ENCODE measurements at places on chromosomes 5 and 9. TPM values are rescaled to one million over a fixed set of nuclear protein-coding genes. Genes with fewer than 3 reads are reported as not detected.

GRCh38 chr5:134403951-134404350 is 7.7 kb downstream of the CDKN2AIPNL start:
- DNase-seq, result no peak

DNA sequence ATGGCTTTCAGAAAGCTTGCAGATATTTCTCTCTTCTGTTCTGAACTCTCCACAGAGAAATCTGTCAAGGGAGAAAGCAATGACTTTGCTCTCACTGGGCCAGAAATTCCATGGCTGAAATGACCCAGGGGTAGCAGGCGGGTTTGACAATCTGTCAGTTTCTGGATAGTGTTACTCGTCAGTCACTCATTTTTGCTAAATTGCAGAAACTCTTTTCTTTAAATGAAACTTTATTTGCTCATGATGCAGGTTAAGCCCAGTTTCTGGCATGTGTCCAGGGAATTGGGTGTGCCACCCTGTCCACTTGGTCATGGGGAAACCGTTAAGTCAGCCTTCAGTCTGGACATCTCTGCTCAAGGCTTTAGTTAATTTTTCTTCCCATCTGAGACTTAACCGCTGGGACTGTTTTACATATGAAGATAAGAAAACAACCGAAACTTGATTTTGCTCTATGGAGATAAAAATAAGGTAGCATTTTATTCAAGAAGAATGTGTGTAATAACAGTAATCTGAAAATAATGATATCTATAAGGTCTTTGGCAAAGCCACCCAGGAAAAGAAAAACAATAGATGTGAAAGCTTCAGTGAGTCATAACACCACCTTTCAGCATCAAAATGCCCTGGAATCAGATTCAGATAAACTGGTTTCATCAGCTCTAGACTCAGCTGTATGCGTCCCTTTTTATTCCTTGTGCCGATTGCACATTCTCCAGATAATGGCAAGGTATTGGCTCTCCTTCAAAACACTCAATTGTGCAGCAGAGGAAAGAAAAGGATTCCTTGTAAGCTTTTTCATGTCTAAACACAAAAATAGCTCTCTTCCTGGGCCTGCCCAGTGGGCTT is 308.3 kb downstream of the ZSWIM6 start:
- DNase-seq, result no peak

DNA sequence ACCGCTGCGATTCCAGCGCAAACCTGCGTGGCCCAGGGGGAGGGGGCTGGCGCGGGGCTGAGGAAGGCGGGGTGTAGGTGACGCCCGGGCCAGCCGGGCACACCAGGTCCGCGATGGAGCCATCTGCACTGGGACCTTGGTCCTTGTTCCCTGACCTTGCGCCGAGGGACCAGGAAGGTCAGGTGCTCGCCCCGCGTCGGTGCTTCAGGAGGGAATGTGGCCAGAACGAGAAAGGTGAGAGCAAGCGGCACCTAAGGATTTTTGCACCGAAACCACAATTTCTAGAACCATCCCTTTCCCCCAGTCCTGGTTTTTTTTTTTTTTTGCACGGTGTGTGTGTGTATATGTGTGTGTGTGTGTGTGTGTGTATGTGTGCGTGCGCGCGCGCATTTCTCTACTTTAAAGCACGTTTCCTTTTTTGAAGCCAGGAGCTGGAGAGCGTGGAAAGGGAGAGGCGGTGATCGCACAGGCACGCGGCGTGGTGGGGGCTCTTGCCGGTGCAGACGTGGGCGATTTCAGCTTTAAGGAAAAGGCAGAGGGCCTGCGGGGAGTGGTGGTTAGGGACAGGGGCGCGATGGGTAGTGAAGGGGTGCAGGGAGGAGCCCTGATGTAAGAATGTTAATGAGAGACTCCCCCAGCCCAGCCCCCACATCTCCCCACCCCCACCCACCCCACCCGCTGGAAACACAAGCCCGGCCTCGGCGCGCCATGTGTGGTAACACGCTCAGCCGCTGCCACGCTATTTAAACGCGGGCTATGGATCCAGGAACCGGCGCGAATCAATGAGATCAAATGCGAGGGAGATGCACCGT is at the start of gene NPR3:
Gene NPR3 (plus strand): TSS at position 772 of the 812 bp plus-strand sequence. CDS start 456 bp downstream, outside the sequence.
- no peak for DNase-seq

DNA sequence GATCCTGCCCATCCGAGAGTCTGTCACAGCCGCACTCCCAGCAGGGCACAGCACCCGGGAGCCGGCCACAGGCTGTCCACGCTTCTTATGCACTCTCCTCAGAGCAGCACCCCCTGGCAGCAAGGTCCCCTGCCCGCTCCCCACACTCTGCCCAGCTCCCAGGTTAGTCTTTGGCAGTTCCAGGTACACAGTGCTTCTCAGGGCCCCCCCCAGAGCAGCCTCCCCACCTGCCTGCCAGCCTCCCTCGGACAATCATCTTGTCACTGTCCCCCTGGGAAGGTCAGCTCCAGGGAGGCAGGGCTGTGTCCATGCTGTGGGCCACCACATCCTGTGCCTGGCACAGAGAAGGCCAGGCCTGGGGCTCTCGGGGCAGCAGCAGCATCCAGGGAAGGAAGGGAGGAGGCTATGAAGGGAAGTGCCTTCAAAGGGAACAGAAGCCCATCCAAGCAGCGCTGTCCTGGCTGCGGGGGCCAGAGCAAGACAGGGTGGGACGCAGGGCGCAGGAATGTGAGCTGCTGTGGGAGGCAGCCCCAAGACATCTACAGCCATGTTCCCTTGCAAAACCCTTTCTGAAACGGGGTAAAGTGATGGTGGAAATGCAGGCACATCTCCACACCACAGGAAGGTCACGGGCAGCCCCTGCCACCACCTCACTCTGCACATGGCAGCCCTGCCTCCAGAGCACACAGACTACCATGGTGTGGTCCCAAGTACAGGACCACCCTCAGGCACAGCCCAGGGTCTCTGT is 68.6 kb upstream of the ADAMTS2 start:
- no peak for DNase-seq

DNA sequence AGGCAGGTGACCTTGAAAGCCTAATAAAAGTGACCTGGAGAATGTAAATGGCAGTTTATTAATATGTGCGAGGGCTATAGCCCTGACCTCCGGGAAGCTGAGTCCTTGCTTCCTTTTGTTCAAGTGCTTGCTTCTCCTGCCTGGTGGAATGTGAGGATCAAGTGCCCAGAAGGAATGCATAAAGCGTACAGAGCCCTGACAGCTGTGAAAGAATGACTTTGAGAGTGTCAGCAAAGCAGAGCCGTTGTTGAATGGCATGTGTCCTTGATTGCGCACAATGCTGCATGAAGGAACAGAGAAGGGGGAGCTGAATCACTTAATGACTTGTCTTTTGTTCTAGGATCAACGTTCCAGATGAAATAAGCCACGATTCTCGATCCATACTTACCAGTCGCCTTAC is 133.0 kb downstream of the SLF1 start:
- DNase-seq, result no peak

DNA sequence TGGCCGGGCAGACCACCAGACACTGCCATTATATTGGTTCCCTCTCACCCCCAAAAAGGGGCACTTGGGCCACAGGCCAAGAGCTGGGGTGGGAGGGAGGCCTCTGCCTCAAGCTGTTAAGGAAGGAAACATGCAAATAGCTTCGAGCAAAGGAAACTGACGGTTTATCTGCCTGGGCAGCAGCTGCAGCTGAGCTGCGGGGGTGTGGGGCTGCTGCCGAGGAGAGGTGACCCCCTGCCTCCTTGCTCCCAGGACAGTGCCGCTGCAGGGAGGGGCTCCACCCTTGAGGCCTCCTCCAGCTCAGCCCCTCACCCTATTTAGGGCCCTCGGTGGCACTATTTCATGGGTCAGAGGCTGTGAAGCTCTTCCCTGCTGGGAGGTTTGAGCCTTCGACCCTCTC is 789 bp downstream of the DOK3 start:
- DNase-seq, result peak; percentile 90

DNA sequence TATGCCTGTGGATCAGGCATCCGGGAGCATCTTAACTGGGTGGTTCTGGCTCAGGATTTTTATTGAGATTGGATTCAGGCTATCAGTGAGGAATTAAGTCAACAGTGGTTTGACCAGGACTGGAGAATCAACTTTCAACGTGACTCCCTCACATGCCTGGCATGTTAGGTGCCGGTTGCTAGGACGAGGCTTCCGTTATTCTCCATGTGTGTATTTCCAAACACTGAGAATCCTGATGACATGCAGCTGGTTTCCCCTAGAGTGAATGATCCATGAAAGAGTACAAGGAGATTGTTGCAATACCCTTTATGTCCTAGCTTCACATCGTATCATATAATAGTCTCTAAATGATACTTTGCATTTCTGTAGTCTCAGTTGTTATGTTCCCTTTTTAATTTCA is 529.2 kb downstream of the ANXA1 start:
- no peak for DNase-seq

- DNase-seq, result no peak
Measured at GRCh38 chr5:34020726-34021125, 12.9 kb upstream of the AMACR start.

- no peak for DNase-seq
Measured at GRCh38 chr5:4942831-4943178, 197.3 kb upstream of the ADAMTS16 start.

- DNase-seq, result no peak
Measured at GRCh38 chr9:10773136-10773535, 160.3 kb upstream of the PTPRD start.

DNA sequence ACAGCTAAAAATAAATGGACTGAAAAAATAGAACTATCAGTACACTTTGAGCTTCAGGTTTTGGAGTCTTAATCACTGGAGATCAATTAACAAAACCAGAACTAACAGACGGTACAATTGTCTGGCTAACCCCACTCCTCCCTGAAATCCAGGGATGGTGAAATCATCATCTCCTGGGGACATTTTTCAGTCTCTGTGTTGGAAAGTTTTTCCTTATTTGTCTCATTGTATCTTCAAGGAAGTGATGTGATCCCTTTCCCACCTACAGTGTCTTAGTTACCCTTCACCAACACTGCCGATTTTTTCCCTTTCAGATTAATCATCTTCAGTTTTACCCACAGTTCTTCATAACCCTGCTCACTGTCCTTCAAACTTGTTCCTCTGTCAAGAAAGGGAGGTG is 81.9 kb downstream of the MAP1B start:
- DNase-seq, result no peak

- DNase-seq, result no peak
Measured at GRCh38 chr9:110124439-110124838, 83.5 kb downstream of the C9orf152 start.

GRCh38 chr9:85716031-85716877 is 25.5 kb downstream of the AGTPBP1 start:
- peak; percentile 8 for DNase-seq

DNA sequence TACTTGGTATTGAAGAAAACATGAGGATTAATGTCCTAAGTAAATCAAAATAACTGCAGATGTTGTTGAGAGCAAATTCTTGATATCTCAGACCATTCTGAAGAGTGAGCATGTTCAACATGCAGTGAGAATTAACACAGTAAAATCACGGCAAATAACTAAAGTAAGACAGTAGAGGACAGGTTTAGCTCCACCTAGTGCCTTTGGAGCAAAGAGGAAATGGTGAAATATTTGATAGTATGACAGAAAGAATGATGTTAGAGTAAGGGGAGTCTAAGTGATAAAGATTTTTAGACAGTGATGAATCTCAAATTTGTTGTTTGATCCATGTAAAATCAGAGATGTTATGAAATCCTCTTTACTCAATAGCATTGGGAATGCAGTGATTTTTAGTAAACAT is 424.2 kb downstream of the TMEM161B start:
- no peak for DNase-seq

GRCh38 chr5:65137631-65138030 is 344.1 kb downstream of the ADAMTS6 start:
- DNase-seq, result no peak

DNA sequence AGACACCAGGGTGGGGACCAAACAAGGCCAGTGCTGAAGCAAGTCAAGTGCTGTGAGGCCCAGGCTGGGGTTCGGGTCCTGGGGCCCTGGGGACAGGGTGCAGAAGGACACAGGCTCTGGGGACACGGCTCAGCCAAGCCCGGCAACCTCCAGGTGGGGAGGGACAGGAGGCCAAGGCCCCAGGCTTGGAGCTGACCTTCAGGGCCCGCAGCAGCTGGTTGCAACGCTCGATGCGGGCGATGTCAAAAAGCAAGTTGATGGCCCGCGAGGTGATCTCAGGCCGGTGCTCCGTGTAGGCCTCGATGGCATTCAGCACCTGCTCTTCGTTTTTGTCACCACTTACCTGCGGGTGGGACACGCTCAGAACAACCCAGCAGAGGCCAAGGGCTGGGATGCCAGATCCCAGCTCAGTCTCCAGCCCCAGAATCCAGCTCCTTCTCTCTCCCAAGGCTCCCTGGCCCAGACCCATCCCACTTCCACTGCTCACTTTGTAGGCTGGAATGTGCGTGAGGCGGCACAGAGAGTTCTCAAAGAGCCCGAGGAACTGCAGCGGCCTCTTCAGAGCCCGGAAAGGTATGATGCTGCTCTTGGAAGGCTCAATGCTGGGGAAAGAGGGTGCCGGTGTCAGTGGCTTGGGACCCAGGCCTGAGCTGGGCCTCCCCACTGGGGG is 20.7 kb downstream of the ZER1 start:
- DNase-seq, result no peak

- no peak for DNase-seq
Measured at GRCh38 chr5:61465066-61465465, 133.0 kb downstream of the ZSWIM6 start.

DNA sequence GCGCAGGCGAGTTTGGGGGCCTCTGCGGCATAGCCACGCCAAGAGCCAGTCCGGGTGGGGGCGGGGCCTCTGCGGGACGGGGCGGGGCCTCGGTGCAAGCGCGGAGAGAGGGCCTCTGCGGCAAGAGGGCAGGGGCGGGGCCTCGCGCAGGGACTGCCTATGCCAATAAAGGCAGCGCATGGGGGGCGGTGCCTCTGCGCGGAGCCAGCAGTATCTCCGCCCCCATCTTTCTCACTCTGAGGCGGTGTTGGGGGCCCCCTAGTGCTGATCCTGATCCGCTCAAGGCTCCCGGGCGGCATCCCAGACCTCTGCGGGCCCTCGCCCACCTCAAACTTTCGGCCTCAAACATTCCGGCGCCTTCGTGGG is 9.2 kb upstream of the GPRIN1 start:
- DNase-seq, result peak; percentile 91

- no peak for DNase-seq
Measured at GRCh38 chr5:107486489-107486888, 184.2 kb downstream of the EFNA5 start.

- no peak for DNase-seq
Measured at GRCh38 chr5:174731214-174732035, 7.0 kb downstream of the MSX2 start.

DNA sequence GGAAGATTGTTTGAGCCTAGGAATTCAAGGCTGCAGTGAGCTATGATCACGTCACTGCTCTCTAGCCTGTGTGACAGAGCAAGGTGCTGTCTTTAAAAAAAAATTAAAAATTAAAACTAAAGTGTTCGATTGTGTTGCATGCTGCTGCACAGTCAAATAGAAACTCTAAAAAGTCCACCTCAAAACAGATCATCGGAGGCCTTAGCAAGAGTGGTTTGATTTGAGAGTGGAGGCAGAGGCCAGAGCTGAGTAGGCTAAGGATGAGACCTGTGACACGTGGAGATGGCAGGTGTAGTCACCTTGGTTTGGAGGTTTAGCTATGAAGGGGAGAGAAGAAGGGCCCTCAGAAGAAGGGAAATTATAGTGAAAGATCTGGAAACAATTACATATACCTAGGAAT is 2.8 kb upstream of the PTPDC1 start:
- DNase-seq, result no peak

Gene PRDM9
- total RNA-seq, result not detected

Gene POU5F2
- total RNA-seq, result 1.5 TPM

Gene ANKRD34B
- total RNA-seq, result not detected

Gene SLC1A1
- total RNA-seq, result not detected

Gene PWWP2A
- total RNA-seq, result 27.3 TPM

Gene PPP2R2B
- total RNA-seq, result not detected

Gene ZNF484
- total RNA-seq, result 9.4 TPM

Gene GFRA3
- not detected for total RNA-seq

Gene TLX3
- total RNA-seq, result not detected

All from OCI-LY7 (cell line).